ENCODE measurements at places on chromosomes 7 and 10. TPM values are rescaled to one million over a fixed set of nuclear protein-coding genes. Genes with fewer than 3 reads are reported as not detected.

The USP6NL gene
- total RNA-seq: 18.6 TPM

DNA sequence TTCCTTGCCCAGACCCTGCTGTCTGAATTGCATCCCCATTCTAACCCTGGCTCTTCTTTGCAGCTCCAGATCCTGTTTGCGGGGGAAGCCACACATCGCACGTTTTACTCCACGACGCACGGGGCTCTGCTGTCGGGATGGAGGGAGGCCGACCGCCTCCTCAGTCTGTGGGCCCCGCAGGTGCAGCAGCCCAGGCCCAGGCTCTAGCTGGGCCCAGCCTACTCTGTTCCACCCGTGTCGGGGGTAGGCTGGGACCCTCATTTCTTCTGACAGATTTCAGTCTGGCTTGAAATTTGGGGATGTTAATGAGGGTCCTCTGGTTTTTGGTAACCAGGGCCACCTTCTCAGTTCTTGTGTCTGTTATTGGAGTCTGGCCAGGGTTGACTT lies 2.7 kb upstream of the MTG1 start:
- DNase-seq: peak; percentile 67

DNA sequence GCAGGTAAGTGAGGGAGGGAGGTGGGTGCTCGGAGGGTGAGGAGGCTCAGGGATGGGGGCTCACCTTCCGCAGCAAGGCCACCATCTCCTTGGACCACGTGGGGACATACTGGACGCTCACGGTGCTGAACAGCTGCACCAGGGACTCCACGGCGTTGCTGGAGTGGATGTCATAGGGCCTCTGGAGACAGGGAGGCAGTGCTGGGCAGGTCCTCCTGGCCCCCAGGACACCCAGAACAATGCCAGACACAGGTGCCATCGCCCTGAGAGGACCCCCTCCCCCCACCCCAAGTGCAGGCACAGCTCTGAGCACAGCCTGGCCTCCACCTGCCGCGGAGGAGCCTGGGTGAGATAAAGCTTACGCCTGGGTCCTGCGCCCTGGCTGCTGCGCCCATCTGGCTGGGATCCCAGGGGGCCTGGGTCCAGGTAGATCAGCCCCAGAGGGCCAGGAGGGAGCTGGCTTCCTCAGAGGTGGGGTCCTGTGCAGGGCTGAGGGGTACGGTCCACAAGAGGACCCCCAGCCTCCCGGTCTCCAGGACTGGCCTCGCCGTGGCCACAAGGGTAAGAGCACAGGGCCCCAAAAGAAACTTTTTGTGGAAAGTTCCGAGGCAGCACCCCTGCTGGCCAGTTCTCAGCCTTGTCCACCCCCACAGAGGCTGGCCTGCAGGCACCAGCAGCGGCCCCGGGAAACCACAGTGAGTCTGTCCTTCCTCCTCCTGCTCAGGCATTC lies 37.8 kb downstream of the DPYSL4 start:
- DNase-seq: no peak

The SPDYE2B gene
- total RNA-seq: not detected

DNA sequence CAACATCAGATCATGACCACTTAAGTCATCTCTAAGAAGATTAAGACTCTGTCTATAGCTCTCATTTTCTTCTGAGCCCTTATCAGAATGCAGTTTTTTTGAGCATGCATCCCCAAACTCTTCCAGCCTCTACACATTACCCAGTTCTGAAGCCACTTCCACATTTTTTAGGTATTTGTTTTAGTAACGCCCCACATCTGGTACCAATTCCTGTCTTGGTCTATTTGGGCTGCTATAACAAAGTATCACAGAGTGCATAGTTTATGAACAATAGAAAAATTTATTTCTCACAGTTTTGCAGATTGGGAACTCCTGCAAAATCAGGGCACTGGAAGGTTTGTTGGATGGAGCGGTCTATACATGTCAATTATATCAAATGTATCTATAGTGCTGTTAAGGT lies 107.7 kb upstream of the KCND2 start:
- DNase-seq: no peak

GRCh38 chr7:105352018-105352612 lies 36.6 kb downstream of the SRPK2 start:
- DNase-seq: no peak

GRCh38 chr10:128144547-128144946 lies 18.3 kb upstream of the MKI67 start:
- no peak for DNase-seq

The CRYGN gene
- total RNA-seq: 1.5 TPM

DNA sequence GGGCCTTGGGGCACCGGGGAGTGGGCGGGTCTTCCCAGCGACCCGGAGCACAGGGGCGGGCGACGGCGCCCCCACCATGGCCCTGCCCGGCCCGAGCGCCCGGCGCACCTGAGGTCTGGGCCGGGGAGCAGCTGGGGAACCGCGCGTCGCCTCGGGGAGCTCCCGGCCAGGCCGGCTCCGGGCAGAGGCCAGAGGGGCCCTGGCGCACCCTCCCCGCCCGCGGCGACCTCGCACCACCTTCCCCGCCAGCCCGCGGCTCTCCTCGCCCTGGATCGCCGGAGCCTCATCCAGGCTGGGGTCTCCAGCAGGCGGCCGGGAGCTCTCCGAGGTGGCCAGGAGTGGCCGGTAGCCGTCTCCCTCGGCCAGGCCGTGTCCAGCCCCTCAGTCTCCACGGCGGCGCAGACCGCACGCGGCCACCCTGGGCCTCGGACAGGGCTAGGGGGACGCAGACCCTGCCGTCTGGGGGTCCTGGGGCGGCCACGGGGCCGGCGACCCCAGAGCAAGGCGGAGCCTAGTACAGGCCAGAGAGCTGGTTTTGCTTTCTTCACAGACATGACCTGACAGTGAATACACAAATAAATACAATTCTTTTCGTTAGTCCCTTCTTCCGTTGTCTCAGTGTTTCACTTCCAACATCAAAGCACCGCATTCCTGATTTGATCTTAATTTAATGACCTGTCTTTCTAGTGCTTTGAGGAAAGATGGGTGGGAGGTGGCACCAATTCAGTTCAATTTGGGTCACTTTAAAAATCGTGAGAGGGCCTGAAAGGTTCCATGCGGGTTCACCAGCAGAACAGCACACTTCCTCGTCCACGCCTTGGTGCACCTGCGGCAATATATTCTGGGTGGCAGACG lies 356.9 kb downstream of the DNAJB6 start:
- DNase-seq: peak; percentile 77

GRCh38 chr7:130022623-130023175 lies 28.5 kb downstream of the ZC3HC1 start:
- no peak for DNase-seq

The PILRB gene
- total RNA-seq: 32.1 TPM

- DNase-seq: no peak
Measured at GRCh38 chr7:100472121-100472851, 6.7 kb downstream of the TSC22D4 start.

- peak; percentile 82 for DNase-seq
Measured at GRCh38 chr10:971613-972012, 16.6 kb upstream of the GTPBP4 start.

DNA sequence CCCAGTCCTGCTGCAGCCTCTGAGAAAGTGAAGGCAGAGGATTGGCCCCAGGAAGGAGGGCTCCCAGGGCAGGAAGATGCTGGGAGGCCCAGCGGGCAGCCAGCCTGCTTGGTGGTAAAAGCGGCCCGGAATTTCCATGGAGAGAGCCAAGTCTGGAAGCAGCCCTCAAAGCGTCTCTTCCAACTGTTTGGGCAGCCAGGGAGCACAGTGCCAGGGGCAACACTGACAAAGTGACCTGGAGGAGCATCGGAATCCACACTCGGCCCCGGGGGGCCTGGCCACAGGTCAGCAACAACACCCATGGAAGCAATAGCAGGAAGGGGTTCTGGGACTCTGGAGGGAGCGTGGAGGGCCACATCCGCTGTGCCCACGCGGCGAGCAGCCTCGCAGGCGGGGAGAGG lies 63.2 kb upstream of the FGFR2 start:
- DNase-seq: peak; percentile 79
